ENCODE measurements at places on chromosomes 1 and 21.

DNA sequence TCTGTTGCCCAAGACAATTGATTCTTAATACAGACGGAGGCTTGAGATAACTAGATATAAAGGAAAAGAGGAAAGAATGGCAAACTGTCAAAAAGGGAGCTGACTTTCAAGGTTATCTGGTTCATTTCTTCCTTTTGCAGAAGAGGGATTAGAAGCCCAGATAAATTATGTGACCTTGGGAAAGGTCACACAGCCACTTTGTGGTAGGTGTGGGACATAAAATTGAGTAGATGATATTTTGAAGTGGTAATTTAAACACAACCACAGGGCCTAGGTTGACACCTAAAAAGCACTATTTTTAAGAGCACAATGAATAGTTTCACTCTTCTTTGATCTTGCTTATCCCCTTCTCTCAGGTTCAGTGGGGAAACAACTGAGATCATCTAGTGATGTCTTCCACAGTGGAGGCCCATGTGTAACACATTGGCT is 16.9 kb upstream of the KIAA0040 start:
- no peak for DNase-seq

DNA sequence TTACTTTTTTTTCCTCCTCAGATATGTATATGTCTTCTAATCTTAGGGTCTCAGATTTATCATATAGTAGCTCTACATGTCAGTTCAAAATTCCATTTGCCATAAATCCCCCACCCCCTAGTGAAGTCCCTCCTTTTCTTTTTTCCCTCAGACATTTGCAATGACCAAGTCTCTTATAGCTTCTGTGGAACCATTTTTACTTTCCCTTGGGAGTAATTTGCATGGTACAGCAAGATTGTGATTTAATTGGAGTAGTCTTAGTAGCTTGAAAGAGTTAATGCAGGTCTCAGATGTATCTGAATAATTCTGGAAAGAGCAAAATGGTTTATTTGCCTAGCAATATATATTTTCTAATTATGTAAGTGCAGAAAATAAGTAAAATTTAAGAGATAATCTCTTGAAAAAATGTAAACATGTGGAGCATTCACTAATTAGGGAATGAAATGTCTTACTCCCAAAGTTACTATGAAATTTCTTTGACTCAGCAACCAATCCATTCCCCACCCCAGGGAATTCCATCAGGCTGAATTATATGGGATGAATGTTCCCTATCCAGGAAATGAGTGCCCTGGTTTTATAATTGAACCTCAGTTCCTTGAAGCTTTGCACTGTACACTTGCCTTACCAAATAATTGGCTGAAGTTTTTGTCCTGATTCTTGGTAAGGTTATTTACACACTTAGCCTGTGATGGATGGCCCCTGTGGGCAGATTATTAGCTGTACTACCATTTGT is 267.0 kb downstream of the DNM3 start:
- DNase-seq, result no peak

DNA sequence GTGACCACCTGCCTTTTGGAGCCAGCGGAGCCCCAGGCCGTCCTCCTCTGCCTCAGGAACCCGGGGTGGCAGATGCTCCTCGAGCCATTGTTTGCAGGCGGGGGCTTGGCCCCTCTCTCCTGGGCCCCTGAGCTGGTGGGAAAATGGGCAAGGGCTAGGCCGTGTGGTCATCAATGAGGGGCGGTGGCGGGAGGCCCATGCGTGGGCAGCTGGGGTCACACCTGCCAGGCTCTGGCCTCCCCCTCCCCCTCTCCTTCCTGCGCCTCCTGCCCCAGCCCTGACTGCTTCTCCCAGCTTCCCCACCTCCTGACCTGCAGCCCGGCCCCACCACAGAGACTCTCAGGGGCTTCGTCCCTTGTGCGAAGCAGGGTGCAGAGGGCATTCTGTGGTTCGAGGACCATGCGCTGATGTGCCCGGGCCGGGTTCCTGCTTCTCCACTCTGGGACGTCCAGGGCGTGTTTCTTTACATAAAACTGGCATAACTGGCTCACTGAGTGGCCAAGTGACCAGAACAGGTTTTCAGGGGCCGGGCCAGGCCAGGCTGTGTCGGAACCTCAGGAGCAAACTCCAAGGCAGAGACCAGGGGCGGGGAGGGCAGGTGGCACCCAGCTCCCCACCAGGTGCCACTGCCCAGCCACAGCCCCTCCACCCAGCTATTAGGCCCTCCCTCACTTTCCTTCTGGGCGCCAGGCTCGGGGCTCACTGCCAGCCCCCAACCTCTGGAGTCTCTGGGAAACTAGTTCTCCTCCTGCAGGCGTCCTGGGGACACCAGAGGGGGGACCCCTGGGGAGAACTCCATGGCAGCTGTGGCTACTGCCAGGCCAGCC is 9.3 kb downstream of the SAMD11 start:
- no peak for DNase-seq

DNA sequence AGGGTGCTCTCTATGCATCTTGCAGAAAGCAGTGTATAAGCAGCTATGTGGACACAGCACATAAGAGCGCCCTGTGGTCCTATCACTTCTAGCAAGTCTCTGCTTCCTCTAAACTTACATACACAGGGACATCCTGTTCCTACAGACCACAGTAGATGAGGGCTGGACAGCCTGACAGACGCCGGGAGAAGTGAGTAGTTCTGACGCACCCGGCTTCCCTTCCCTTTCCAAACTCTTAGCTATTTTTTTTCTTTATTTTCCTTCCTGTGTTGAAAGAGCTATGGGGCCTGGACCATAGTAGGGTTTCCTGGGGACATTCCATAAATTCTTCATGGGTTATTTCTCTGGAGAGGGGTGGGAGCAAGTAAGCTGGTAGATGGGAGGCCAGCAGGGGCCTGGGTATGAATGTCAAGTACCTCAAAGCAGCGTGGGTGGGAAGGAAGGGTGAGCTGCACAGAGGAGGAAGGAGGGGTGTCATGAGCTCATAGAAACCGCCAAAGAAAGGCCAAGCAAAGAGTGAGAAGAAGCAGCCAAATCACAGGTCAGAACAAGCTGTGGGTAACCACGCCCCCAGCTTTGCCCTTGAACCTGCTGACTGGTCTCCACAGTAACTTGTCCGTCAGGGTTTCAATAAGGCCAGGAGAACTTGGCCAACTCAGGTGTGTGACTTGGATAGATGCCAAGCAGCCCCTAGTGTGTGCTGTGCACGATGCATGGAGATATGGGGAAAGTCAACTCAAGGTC is 36.6 kb downstream of the PLXNA2 start:
- no peak for DNase-seq

GRCh38 chr1:43312663-43313515 is 12.1 kb downstream of the TIE1 start:
- DNase-seq, result no peak

GRCh38 chr1:197225611-197226010 is 42.4 kb upstream of the CRB1 start:
- DNase-seq, result no peak
